GM20000 (cell line): ENCODE measurements at places on chromosomes 5 and 9.

DNA sequence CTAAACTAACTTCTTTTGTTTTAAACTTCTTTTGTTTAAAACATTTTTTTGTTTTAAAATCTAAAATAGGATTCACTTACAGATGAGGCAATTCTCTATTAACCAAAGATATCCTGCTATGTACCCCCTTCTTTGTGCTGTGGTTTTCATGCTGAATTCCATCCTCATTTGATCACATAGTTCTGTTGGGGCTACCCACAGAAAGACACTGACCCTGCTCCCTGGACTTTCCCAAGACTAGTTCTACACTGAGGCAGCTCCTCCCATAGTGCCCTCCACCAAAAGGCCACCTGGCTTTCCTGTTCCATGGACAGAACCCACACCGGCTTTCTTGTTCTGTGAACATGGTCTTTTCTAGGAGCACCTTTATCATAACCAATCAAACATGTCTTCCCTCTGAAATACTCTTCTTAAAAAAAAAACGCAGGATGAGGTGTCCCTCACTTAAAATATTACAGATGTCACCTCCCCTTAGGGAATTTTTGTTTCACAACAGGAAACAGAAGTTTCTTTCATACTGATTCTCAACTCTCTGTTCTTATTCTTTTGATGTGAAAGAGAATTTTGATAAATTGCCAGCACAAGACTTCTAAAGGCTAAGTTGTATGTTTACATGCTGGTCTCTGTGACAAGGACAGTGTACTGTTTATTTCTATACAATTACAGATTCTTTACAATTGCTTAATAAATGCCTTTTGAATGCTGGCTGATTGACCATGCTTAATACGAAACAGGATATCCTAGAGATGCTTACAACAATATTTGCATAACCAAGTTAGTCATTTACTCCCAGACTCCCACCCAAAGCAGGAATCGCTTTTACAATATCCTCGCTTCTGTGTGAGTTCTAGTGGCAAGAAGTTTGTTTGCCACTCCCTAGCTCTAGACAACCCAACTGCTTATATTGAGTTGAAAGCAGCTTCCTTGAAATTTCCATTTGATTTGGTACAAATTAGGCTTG is 300.4 kb downstream of the DTWD2 start:
- no peak for DNase-seq

DNA sequence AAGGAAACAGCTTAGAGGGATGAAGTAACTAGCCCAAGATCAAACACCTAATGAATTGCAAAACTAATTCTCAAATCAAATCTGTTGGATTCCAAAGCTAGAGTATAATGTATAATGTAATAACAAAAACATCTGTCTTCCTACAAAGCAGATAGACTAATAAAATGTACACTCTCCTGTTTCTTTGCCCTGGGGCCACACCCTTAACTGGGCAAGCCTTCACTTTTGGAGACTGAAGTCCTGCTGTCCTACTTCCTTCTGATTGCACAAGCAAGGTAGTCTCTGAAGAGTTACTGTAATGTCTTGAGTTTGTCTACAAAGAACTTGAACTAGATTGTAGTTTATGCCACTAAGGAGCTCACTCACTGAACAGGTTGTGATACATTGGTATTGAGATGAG is 2.5 kb downstream of the TTC1 start:
- no peak for DNase-seq

DNA sequence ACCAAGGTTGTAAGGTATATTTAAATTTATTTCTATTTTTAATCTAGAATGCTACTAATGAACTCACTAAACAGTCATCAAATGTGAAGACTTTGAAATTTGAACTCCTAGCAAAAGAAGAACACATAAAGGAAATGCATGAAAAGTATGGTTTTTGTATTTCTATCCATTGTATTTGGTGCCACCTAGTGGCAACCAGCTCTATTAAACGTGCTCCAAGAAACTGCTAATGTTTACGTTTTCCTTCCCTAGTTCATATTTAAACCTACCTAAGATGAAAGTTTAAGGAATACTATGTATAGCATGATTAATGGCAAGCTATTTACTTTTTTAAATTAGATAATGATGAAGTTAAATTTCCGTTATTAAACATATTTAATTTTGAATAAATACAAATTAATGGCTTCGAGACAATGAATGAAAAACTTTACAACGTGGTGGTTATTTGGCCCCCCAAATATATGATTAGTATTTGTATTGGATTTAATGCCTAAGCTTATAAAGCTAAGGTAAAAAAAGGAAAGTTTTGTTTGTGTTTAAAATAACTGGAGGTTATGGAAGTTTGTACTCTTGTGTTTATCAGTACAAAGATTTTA is 115.9 kb upstream of the SH3GL2 start:
- peak; percentile 13 for DNase-seq

DNA sequence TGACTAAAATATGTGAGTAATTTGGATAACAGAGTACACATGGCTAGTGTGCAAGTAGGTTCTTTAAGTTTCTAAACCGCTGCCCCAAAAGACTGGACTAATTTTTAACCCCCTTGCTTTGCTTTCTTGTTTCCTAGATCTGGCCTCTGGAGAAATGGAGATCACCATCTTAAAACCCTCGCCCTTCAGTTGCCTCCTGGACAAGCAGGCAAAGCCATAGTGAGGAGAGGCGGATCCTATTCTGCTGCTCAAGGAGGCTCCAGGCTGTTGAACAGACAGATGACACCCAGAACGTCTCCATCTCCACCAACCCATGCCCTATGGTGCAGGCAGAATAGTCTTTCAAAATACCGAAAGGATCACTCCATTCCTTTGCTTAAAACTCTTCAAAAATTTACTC is 28.6 kb upstream of the ALDH1A1 start:
- DNase-seq: no peak

- no peak for DNase-seq
These were observed 657 bp downstream of the NUP214 start for GRCh38 chr9:131126059-131126426.

DNA sequence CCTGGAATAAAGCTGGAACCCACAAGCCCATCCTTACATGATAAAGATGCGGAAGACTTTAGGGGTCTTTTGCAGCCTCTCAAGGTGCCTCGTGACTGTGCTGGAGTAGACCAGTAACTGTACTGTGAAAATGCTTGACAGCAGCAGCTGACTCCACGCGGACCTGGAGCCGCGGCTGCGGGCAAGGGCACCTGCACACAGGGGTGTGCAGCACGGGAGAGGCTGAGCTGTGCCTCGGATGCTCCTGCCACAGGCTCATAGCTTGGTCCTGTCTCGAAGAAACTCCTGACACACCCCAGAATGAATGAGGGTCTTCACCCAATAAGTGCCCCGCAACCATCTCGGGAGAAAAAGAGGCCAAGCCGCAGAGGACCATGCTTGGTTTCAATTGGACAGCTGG is 40.3 kb upstream of the CEP72 start:
- DNase-seq: no peak

- DNase-seq: no peak
These were observed 57.3 kb upstream of the UBAC1 start for GRCh38 chr9:136018257-136019031.

- no peak for DNase-seq
These were observed 106.2 kb upstream of the LMX1B start for GRCh38 chr9:126507318-126508109.

- DNase-seq: no peak
These were observed 13.1 kb upstream of the CTSL start for GRCh38 chr9:87712801-87713277.

- DNase-seq: no peak
These were observed 4.1 kb downstream of the BICD2 start for GRCh38 chr9:92760494-92760893.

DNA sequence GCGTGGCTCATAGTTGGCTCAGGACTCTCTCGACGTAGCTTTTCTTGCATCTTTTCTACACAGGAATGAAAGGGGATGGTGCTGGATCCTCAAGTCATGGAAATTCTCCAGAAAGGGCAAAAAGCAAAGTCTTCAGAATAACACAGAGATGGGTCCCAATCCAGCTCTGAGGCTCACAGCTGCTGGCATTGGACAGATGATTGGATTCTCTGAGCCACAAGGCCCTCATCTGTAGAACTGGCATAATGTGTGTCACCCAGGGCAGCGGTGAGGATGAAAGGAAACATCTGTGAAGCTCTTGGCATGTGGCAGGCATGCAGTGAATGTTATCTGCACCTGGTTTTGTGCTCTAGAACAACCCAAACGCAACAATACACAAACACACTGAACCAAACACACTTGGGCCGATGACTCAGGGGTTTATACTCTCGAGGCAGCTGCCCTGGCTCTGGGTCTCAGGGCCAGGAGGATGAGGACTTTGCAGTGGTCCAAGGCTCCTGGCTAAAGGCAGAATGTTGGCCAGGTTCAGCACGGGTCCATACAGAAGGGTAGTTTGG is 64.0 kb upstream of the UBTD2 start:
- DNase-seq: no peak

DNA sequence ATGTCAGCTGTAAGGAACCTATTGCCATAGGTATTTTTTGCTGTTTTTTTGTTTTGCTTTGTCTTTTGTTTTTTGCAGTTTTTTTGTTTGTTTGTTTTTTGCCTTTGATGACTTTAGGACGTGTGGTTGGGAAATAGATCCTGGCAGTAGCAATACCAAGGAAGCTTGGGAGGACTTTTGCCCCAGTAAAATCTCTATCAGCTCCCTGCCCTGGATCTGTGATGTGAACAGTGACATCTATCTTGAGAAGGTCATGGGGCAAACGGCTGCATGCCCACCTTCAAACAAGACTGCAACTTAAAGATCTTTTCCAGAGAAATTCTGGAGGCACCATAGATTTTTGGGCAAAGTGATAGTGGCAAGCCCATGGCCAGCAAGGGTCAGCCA is 5.4 kb upstream of the ADRA1B start:
- no peak for DNase-seq

GRCh38 chr9:121895818-121896544 is 197.1 kb downstream of the TTLL11 start:
- DNase-seq: no peak

GRCh38 chr9:138021251-138022056 is 143.9 kb downstream of the CACNA1B start:
- no peak for DNase-seq

GRCh38 chr5:102758576-102758975 is 3.5 kb downstream of the PAM start:
- DNase-seq: no peak

DNA sequence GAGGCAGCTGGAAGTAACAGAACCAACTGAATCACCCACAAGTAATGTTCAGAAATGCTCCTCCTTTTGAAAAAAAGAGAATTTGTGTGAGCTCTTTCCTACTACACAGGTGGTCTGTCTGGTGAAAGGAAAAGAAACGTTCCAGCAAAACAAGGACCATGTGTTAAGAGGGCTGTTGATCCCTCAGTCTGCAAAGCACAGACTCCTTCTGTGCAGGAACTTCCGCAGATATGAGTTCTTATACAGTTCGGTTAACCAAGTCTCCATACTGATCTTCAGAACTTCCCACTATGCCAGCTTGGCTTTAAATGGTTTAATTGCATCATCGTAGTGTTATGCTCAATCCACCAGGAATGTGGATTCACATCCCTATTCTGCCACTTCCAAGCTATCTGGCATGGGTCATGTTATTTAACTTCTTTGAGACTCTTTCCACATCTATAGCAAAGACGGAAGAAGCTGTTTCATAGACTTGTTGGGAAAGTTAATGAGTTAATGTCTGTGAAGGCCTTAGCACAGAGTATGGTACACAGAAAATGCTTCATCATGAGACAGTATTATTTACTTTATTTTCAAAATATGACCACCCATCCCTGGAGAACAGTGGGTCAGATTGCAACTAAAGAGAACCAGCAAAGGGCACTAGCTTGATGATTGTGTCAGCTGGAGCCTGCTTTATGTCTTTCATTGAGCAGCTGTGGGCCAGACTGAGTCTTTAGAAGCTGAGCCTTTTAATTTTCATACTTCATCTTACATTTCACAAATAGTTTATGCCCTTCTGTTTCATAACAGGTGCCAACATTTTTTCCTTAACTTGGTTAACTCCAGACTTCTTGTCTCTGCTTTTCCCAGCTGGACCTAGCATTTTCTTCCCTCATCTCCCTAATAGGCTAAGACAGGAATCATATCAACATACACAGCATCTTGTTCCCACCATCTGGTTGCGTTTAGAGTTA is 89.9 kb downstream of the MAMDC2 start:
- DNase-seq: no peak

DNA sequence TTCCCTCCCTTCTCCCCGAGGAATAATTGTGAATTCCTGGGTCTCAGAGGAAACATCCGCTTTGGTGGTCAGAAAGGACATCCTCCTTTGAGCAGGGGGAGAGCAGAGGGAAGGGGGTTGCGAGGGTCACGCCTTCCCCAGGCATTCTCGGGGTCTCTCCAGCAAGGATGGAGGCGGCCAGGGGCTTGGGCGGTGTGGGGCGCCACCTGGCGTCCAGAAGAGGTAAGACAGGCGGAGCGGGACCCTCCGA is 129.1 kb downstream of the KCNIP1 start:
- DNase-seq: peak; percentile 87

- no peak for DNase-seq
These were observed 3.7 kb upstream of the ROR2 start for GRCh38 chr9:91953718-91954117.

DNA sequence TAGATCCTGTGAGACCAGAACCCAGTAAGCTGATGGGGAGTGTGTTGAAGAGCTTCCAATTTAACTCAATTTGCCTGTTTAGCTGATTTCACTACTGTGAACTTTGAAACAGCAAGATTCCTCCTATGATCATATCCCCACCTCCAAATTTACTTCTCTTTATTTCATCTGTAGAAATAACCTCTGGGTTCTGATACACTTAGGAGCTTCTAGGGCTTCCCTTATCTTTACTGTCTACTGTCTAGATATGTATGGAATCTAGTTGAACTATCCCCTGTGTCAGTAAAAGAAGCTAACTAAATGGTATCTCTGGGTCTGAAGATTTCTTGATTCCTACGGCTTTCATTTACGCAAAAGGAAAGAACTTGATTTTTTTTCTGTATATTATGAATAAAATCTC is 116.8 kb downstream of the GCNT1 start:
- DNase-seq: no peak

DNA sequence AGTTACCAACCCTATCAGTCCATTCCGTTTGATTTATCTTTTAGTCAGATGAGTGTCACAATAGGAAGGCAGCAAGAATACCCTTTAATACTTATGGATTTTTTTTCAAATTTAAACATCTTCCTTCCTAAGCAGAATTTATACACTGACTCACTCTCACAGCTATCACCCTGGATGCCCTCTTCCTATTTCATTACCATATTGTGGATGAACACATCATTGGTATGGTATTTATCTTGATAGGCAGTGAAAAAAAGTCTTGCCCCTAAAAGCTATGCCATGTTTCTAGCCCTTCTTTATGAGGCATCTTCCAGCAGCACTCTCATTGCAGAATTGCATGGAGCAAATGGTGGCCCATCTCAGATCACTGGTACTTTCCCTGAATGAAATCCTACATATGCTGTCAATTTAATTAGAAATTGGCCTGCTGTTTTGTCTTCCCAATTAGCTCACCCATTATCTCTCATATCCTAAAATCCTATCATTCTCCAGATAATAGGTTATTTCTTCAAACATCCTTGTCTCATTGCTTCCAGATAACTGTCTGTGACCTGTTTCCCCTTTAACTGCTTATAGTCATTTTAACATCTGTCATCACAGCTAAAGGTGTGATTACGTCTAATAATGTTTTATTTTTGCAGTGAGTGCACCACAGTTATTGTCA is 433.5 kb upstream of the POU5F2 start:
- no peak for DNase-seq

- DNase-seq: no peak
These were observed 142.6 kb downstream of the SAXO1 start for GRCh38 chr9:18890372-18890771.

GRCh38 chr5:77306531-77306930 is 96.1 kb downstream of the PDE8B start:
- DNase-seq: no peak
